ENCODE measurements at places on chromosomes 6 and 20.

- no peak for DNase-seq
Measured at GRCh38 chr20:39916236-39916765, 772.7 kb downstream of the MAFB start.

DNA sequence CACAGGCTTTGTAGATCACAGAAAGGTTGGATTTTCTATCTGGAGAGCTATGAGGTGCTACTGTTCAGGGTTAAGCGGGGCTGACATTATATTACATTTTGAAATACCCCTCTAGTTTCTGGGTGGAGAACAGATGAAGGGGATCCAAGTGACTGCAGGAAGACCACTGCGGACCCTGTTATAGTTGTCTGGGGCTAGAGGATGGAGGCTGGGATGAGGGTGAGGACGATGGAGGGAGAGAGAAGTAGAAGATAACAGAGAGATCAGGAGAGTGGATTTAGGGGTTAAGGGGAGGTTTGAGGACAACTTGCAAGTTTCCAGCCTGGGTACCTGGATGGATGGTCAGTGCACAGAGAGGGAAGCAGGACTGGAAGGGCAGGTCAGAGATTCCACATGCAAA, 43.5 kb upstream of the TGM2 start:
- no peak for DNase-seq

DNA sequence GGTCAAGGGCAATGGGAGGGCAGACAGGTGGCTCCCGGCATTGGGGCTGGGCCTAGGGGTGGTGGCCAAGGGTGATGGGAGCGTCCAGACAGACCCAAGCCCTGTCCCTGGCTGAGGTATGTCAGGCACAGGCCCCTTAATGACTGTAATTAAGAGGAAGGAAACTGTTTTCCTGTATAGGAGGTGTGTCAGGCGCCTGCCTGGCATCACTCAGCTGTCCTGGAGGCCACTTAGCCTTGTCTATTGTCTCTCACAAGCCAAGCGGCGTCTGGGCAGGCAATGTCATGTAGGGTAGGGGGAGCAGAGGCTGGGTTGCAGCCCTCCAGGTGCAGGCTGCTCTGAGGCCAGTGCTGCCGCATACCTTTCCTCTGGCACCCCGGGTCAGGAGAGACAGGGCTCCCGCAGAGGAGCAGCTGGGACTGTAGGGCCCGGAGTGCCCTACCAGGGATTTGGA, 3.9 kb upstream of the FAM83C start:
- DNase-seq: no peak

- DNase-seq: no peak
Measured at GRCh38 chr6:24658573-24659560, 7.8 kb downstream of the TDP2 start.

DNA sequence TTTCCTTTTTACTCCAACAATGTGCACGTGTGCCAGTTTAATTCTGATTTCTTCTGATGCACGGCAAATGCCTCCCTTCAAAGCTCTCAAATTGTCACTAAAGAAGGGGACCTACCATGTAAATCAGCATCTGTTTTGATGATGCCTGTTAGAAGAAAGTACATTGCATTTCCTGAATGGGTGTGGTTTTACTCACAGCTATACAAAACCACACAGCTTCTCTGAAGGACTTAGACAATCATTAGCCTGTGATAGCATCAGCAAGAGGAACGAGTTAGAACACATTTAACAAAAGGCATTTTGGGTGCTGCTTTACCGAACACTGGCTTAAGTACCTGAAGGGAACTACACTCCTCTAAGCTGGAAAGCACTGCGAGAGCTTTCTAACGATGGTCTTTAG, 109.4 kb downstream of the ATXN1 start:
- DNase-seq: no peak

- no peak for DNase-seq
Measured at GRCh38 chr6:142482249-142482648, 180.4 kb downstream of the ADGRG6 start.

- DNase-seq: peak; percentile 58
Measured at GRCh38 chr6:70956451-70957283, at the start of gene B3GAT2. Gene B3GAT2, minus strand, starts transcription at chr6:70957060. Its CDS starts 631 bp downstream, at chr6:70956429.

GRCh38 chr20:58684291-58684690, 8.3 kb upstream of the NPEPL1 start:
- no peak for DNase-seq

DNA sequence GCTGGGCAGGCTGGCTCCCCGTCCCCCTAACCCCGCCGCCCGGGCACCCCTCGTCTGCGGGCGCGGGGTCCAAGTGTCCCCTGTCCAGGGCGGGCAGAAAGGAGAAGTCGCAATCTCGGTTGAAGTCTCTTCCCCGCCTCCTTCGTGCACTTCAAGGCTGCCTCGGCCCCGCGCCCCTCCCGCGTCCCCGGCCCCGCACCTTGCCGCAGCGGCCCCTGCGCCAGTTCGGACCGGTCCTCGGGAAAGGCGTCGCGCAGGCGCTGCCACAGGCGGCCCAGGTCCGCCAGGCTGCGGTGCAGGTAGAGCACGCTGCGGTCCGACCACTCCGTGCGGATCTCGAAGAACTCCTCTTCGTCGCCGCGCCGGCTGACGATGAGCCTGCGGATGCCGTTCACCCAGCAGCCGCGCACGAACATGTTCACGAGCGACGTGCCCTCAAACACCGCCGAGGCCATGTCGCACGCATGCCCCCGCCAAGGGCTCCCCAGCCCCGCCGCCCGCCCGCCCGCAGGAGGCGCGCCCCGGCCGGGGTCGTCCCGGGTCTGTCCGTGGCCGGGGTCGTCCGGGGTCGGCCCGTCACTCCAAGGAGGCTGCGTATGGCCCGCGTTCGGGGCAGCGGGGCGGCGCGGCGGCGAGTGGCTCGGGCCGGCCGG, at the start of gene PXDC1:
TSS of gene PXDC1 (minus strand) at position 637 of the 653 bp plus-strand sequence. CDS start at position 455, 182 bp downstream.
- no peak for DNase-seq

- DNase-seq: peak; percentile 22
Measured at GRCh38 chr6:100335991-100336390, 128.7 kb downstream of the SIM1 start.

- peak; percentile 77 for DNase-seq
Measured at GRCh38 chr6:169189182-169189581, 64.5 kb downstream of the THBS2 start.

DNA sequence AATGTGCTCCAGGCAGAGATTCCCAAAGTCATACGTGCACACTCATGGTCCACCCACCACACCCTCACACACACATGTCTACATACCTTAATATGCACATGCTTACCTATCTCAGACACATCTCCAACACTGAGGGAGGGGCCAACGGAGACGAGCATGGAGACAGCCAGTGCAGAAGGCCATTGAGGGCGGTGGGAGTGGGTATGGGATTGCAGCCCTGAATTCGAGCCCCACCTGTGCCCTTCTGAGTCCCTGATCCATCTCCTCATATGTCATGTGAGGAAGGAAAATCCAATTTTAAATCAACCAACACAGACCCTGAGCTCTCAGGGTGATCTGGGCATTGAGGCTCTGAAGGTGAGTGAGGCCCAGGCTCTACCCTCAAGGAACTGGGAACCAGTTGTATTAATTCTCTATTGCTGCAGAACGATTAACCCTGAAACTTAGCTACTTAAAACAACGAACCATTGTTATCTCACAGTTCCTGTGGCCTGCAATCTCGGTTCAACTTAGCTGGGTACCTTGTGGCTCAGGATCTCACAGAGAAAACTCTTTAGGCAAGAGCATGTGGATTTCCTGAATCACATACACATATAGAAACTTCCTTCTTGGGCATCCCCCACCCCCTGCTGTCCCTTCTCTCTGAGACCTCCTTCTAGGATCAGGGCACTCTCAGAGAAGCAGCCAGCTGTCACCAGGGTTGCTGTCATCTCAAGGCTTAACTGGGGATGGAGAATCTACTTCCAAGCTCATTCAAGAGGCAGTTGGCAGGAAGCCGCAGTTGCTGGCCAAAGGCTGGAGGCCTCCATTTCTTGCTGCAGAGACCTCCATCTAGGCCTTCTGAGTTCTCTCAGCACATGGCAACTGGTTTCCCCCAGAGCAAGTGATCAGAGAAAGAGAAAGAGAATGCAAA, 28.3 kb downstream of the GLP1R start:
- peak; percentile 59 for DNase-seq

DNA sequence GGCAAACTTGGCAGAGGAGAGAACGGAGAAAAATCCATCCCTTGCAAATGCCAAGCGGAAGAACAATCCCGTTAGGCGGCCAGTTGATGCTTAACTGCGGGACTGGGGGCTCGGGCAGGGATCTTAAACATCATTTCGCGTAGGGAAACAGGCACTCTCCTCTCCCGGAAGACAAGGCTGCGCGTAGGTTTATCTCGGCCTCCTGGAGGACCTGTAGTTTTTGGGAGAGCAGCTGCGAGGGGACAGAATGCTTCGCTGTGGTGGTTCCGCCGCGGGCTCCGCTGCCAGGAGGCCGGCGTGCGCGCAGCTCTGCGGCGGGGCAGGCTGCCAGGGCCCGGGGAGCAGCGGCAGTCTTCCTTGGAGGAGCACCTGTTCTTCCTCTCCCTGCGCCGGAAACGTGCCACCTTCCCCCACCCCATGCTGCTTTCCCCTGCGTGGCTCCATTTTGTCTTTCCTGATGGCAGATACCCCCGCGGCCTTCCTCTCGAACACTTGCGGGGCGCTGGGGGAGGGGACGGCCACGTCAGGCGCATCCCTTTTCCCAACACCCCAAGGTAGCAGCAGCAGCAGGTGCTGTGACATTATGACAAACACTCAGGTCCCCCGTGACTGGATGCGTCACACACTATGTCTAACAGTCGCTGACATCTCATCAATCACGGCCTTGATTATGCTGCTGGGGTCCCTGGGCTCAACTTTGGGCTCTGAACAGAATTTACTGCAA, 230.7 kb upstream of the BTBD3 start:
- peak; percentile 67 for DNase-seq

- DNase-seq: no peak
Measured at GRCh38 chr6:123940551-123940950, 136.9 kb downstream of the NKAIN2 start.

DNA sequence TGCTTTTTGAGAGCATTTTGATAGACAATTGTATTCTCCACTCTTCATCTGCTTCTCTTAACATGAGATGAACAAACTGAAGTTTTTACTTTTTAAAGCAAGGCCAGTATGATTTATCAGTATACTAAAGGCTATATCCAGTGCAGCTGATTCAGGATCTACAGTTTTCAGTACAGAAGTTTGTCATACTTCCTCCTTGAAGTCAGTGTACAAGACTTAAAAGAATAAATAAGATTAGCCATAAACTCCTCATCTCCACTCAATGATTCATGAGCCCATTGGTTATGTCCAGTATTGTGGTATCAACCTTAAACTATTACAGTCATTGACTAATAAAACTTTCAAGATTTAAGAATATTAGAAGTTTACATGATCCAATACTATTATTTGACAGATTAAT, 374.8 kb upstream of the EPHA7 start:
- DNase-seq: no peak

GRCh38 chr6:110020888-110021287, 42.8 kb downstream of the GPR6 start:
- no peak for DNase-seq

DNA sequence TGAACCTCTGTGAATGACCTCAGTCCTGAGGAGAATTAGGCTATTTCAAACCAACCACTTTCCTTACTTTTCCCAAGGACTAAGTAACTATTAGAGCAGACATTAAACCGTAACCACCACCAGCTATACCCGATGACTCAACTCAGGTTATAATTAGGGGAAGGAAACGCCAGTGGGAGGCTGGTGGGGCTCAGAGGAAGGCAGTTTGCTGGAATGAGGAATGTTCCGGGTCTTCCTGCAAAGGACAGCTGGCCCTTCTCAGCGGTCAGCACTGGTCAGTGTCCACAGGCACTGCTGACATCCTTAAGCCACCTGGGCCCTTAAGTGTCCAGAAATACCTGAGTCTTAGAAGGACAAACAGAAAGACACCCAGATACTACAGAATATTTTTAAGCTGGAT, 515.2 kb downstream of the MAFB start:
- no peak for DNase-seq

- DNase-seq: no peak
Measured at GRCh38 chr20:51961964-51962761, 159.8 kb upstream of the SALL4 start.

DNA sequence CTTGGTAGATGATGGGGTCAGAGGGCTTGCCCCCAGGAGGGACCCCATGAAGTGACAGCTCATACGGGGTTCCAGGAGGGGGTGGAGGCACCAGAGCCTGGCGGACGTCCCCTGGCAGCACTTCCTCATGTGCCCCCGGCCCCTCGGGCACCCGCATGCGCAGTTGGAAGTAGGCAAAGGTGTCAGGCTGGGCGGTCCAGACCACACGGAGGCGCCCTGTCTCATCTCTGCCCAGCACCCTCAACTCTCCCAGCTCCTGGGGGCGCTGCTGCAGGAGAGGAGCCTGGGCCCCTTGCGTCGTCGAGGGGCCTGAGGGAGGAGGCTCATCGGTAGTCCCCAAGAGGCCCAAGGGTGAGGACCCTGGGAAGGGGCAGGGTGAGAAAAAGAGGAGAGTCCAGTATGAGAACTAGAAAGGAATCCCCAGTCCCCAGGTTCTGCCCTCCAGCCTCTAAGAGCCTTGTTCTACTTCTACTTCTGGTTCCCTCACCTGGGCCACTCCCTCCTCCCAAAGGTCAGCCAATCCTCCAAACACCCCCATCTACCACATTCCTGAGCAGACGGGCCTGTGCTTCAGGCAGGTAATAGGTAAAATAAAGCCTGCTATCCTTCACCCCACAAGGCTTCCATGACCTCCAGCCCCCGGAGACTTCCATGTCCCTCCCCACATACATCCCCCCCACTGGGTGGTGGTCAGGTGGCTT, 23.2 kb downstream of the TNXB start:
- no peak for DNase-seq

- DNase-seq: no peak
Measured at GRCh38 chr6:39806278-39806677, 14.1 kb downstream of the DAAM2 start.

DNA sequence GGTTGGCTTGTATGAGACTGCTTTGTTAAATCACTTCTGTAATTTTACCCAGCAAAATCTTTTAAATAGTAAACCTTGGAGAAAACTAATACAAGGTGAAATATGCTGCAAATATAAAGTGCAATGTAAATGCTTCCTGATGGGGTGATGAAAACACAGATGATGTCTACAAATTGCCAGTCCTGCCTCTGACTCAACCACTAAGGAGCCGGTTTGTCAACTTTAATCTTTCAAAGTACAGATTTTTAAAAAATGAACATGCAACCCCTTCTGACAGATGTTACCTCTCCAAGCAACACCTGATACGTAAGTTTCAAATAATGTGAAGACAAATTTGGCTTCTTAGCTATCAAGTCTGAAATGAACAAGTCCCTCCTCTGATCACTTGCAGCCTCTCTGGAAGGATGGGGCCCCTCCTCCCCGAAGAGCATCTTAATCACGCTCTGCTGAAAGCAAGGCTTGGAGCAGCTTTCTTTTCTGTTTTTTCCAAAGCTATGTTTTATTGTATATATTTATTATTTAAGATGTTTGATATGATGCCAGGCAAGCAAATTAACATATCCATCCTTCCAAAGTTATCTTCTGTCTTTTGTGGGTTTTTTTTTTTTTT, 196.0 kb downstream of the MYLK4 start:
- DNase-seq: no peak

DNA sequence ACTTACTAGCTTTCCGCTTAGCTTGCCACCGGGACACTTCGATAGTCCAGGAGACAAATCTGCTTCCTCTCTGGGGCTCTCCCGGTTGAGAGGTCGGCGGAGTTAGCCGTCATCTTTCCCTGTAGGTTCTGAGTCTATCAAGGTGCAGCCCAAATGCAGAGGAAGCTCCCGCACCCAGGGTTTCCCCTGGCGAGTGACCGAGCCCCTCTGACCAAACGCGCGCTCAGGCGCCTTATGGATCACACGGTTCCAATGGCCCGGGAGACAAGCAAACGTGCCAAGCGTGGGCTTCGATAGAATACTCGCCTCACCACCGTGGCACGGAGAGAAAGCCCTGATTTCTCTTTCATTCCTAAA, 15.8 kb upstream of the FOXC1 start:
- DNase-seq: no peak

All from tongue (tissue), 3 donors.